ENCODE measurements at places on chromosomes 3 and 15.
A peak's percentile ranks its signal among the peaks of the same experiment; 100 is the strongest.

GRCh38 chr15:34059476-34059875 is 20.5 kb upstream of the AVEN start:
- peak; percentile 61 for DNase-seq
- no peak overlapping the region for H3K27ac ChIP-seq
- no peak overlapping the region for H3K4me3 ChIP-seq
- no peaks in the 10 kb centered on the region for H3K27me3 ChIP-seq
- no peaks in the 10 kb centered on the region for H3K4me1 ChIP-seq
- H3K36me3 ChIP-seq: no peaks in the 10 kb centered on the region

DNA sequence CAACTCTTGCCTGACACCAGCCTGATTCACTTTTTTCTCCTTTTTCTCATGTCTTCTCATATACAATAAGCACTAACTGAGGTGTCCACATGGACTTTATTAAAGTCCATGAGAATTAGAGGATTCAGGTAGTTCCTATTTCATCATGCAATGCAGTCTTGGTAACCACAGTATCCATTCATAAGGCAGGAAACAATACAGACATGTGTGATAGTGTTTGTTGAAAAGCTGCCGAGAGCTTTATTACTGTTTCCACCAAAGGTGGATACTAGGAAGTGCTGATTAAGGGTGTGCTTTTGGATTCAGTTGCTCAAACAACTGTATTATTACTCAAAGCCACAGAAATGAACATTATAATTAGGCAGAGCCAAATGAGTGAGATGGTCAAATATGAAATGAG is 5.3 kb downstream of the CASR start:
- DNase-seq: no peak
- no peaks in the 10 kb centered on the region for H3K36me3 ChIP-seq
- no peaks in the 10 kb centered on the region for H3K4me1 ChIP-seq
- H3K27me3 ChIP-seq: peaks cover 18% of the 10 kb centered on the region
- no peak overlapping the region for H3K27ac ChIP-seq

DNA sequence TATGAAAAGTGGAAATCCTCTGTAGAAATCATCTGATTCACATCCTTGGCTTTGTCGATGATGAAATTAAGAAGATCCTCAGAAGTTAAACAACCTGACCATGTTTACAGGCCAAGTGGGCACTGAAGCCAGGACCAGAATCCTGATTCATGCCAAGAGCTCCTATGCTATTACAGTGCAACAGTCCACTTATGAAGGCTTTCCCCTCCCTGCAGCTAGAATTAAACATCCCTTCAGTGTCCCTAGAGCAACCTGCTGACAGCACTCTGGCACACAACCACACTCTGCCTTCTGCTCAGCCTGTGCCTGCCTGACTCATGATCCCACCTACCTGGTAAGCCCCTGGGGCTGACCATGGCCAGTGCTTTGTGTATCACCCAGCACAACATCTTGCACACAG is 33.8 kb downstream of the TXNRD3 start:
- H3K4me3 ChIP-seq: no peak overlapping the region
- no peak for DNase-seq
- peaks cover 12% of the 10 kb centered on the region for H3K4me1 ChIP-seq
- peak overlapping the region; percentile 66 for H3K27ac ChIP-seq

GRCh38 chr3:87198774-87199173 is 28.3 kb upstream of the CHMP2B start:
- H3K27ac ChIP-seq: no peak overlapping the region
- no peaks in the 10 kb centered on the region for H3K36me3 ChIP-seq
- no peak overlapping the region for H3K4me3 ChIP-seq
- H3K27me3 ChIP-seq: no peaks in the 10 kb centered on the region
- DNase-seq: no peak

- DNase-seq: no peak
- no peak overlapping the region for H3K27ac ChIP-seq
- H3K4me3 ChIP-seq: no peak overlapping the region
- H3K27me3 ChIP-seq: no peaks in the 10 kb centered on the region
- no peaks in the 10 kb centered on the region for H3K4me1 ChIP-seq
Observed at GRCh38 chr3:59876533-59877062, 826.8 kb upstream of the CFAP20DC start.

DNA sequence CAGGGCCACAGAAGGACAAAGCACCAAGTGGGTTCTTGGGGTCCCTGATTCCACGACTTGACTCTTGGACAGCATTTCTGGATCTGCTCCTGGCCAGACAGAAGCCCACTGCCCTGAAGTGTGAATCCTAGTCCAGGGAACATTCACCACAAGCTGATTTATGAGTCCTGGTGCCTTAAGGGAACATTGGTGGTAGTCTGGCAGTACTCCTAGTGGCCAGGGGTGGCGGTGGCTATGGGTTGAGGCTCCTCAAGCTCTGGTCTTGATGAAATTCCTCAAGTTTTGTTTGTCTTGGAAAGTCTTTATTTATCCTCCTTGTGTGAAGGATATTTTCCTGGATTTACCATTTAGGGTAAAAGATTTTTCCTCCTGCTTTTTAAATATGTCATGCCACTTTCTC is 307.5 kb downstream of the PYDC2 start:
- no peaks in the 10 kb centered on the region for H3K4me1 ChIP-seq
- no peaks in the 10 kb centered on the region for H3K36me3 ChIP-seq
- no peak overlapping the region for H3K4me3 ChIP-seq
- no peak for DNase-seq

DNA sequence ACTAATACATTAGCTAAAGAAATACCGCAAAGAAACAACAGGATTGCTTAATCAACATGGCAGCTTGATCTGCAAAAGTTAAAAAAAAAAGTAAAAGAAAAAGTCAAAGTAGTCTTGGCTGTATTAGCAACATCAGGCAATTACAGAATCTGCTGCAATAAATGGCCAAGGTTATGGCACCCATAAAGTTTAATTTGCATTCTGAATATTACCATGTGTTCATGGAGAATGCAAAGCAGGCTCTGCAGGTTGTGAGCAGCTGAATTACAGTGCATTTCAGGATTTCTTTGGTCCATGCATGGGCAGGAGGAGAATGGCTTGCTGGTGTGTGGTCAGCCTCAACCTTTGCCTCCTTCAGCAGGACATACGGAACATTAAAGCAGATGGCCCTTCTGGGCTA is 199.1 kb upstream of the AZI2 start:
- no peak for DNase-seq
- H3K27ac ChIP-seq: no peak overlapping the region
- no peaks in the 10 kb centered on the region for H3K27me3 ChIP-seq
- H3K36me3 ChIP-seq: no peaks in the 10 kb centered on the region
- H3K4me3 ChIP-seq: no peak overlapping the region

DNA sequence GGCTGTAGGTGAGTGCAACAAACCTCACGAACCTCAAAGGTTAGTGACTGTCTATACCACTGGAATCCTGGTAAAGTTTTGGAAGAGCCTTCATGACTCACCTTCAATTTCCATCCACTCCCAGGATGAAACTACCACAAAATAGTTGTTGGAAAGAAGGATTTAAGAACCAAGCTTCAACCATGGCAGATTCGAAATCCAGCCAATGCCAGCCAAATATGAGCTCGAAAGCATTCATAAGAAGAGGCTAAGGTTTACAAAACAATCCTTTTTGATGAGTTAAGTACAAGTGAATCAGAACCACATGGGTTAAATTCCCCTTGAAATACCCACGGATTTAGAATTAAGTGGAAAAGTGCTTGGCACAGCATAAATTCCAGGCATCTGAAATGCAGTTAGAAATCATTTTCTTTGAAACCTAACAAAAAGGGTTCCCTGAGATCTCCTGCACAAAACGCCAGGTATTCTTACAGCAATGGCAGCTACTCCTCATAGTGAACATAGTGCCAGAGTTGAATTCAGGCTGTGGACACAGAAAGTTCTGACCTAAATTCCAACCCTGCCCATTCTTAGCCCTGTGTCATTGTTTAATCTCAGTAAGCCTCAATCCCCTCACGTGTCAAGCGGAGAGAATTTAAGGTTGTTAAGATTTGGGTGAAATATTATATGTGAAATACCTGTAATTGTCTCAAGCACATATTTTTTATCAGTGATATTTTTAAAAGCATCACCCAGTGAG is 89.2 kb downstream of the FBN1 start:
- no peak overlapping the region for H3K27ac ChIP-seq
- no peaks in the 10 kb centered on the region for H3K27me3 ChIP-seq
- H3K36me3 ChIP-seq: no peaks in the 10 kb centered on the region

GRCh38 chr3:10286596-10287295 is 6.0 kb downstream of the GHRL start:
- peaks cover 4% of the 10 kb centered on the region for H3K4me1 ChIP-seq
- H3K27me3 ChIP-seq: no peaks in the 10 kb centered on the region
- no peak overlapping the region for H3K4me3 ChIP-seq
- peaks cover 19% of the 10 kb centered on the region for H3K36me3 ChIP-seq

- H3K4me3 ChIP-seq: no peak overlapping the region
- H3K4me1 ChIP-seq: peaks cover 2% of the 10 kb centered on the region
- H3K36me3 ChIP-seq: no peaks in the 10 kb centered on the region
- no peak for DNase-seq
Observed at GRCh38 chr3:25177041-25177440, 251.0 kb upstream of the RARB start.

- H3K27me3 ChIP-seq: no peaks in the 10 kb centered on the region
- H3K36me3 ChIP-seq: no peaks in the 10 kb centered on the region
- no peak overlapping the region for H3K27ac ChIP-seq
- H3K4me1 ChIP-seq: no peaks in the 10 kb centered on the region
- no peak overlapping the region for H3K4me3 ChIP-seq
- no peak for DNase-seq
Observed at GRCh38 chr15:39058351-39059131, 493.9 kb upstream of the RASGRP1 start.

GRCh38 chr15:28122038-28122949 is 23.2 kb upstream of the OCA2 start:
- no peak overlapping the region for H3K27ac ChIP-seq
- DNase-seq: no peak
- H3K36me3 ChIP-seq: peaks cover 46% of the 10 kb centered on the region
- H3K4me3 ChIP-seq: no peak overlapping the region
- H3K27me3 ChIP-seq: no peaks in the 10 kb centered on the region

DNA sequence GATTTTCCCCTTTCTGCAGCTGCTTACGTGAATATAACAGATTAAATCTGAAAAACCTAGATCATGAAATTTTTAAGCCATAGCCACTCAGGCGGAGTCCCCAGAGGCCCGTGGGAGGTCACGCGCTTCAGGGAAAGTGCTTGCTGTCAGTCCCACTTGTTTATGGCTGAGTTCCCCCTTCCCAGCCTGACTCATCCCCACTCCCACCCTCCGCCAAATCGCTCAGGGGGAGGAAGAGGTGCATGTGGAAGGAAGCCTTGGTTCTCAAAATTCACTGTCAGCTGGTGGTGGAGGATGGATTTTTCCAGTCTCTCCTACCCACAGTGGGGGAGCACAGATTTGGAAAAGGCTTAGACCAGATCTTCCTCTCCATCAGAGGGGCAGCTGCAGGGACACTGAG is 67.4 kb downstream of the CORO2B start:
- H3K36me3 ChIP-seq: no peaks in the 10 kb centered on the region
- H3K27ac ChIP-seq: no peak overlapping the region
- H3K4me3 ChIP-seq: no peak overlapping the region
- no peak for DNase-seq
- peaks cover 13% of the 10 kb centered on the region for H3K4me1 ChIP-seq
- no peaks in the 10 kb centered on the region for H3K27me3 ChIP-seq

- H3K27me3 ChIP-seq: no peaks in the 10 kb centered on the region
- H3K36me3 ChIP-seq: no peaks in the 10 kb centered on the region
- no peak overlapping the region for H3K4me3 ChIP-seq
- no peak for DNase-seq
- H3K4me1 ChIP-seq: peaks cover 1% of the 10 kb centered on the region
Observed at GRCh38 chr3:105615814-105616213, 249.1 kb downstream of the ALCAM start.

GRCh38 chr15:53837263-53837662 is 77.8 kb upstream of the WDR72 start:
- no peak for DNase-seq
- no peaks in the 10 kb centered on the region for H3K27me3 ChIP-seq
- peak overlapping the region; percentile 23 for H3K27ac ChIP-seq
- H3K4me1 ChIP-seq: peaks cover 3% of the 10 kb centered on the region
- H3K4me3 ChIP-seq: no peak overlapping the region
- no peaks in the 10 kb centered on the region for H3K36me3 ChIP-seq

GRCh38 chr3:123296836-123297626 is 95.3 kb downstream of the SEC22A start:
- DNase-seq: no peak
- no peak overlapping the region for H3K27ac ChIP-seq
- no peak overlapping the region for H3K4me3 ChIP-seq
- no peaks in the 10 kb centered on the region for H3K4me1 ChIP-seq
- H3K27me3 ChIP-seq: no peaks in the 10 kb centered on the region

DNA sequence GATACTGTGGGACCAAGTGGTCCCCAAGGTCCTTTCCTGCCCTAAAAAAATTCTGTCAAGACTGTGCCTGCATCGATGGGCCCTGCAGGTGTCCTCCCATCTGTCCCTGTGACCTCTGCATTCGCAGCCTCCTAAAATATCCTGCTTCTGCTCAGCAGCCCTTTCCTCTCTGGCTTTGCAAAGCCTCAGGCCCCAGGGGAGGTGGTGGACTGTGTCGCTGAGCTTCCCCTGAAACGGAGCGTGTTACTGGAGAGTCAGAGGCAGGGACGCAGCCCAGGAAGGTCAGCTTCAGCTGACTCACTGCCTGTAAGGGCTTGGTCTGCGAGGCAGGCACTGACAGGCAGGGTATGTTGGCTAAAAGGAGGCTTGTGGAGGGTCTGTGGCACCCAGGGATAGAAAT is 110.0 kb downstream of the RAB11A start:
- no peak overlapping the region for H3K4me3 ChIP-seq
- peaks cover 4% of the 10 kb centered on the region for H3K4me1 ChIP-seq
- H3K36me3 ChIP-seq: no peaks in the 10 kb centered on the region
- no peak overlapping the region for H3K27ac ChIP-seq
- DNase-seq: no peak
- H3K27me3 ChIP-seq: no peaks in the 10 kb centered on the region

DNA sequence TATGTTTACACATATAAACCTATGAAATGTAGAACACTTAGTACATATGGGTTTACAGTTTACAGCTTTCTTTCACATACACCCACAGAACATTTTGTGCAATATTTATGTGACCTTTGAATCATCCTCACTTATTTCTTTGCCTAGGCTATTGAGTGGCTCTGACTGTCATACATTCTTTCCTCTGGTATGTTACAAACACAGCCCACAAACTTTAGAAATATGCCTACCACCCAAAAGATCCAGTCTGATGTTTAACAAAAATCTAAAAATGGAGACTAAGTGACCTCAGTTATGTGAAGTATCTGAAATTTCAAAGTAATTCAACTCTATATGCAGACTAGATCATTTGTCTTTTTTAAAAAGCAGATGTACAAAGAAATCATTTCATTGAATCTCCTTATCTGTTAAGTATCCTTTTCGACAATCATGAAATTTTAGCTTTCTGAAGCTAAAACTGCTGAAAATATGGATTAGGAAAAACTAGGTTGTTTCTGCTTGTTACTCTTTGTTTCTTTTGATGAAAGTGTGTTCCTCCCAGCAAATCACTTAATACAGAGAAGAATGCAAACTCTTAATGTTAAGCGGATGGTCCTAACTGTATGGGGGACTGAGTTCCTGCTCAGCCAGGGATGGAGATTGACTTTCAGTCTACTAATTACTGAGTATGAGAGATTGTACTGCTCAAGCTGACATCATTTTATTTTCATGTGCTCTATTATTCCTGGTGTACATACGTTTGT is 27.7 kb downstream of the CCDC54 start:
- no peaks in the 10 kb centered on the region for H3K27me3 ChIP-seq
- no peak overlapping the region for H3K27ac ChIP-seq
- no peaks in the 10 kb centered on the region for H3K4me1 ChIP-seq
- no peak for DNase-seq

- H3K36me3 ChIP-seq: no peaks in the 10 kb centered on the region
- H3K4me3 ChIP-seq: no peak overlapping the region
- H3K4me1 ChIP-seq: peaks cover 17% of the 10 kb centered on the region
- no peaks in the 10 kb centered on the region for H3K27me3 ChIP-seq
- no peak overlapping the region for H3K27ac ChIP-seq
- DNase-seq: no peak
Observed at GRCh38 chr3:188211476-188211875, 57.5 kb downstream of the LPP start.

All from trophoblast cell (in vitro differentiated cells and primary cell).